Liver (tissue), 10 donors: ENCODE measurements at places on chromosomes 11 and 22. TPM values are rescaled to one million over a fixed set of nuclear protein-coding genes. Genes with fewer than 3 reads are reported as not detected.

AIFM3 gene
- 0.75 TPM for total RNA-seq

ANGPTL5 gene
- total RNA-seq, result not detected

DSCAML1 gene
- 0.42 TPM for total RNA-seq

PRDM11 gene
- total RNA-seq, result 3.7 TPM

BDNF gene
- total RNA-seq, result 0.08 TPM
